Airway epithelial cell (primary cell): ENCODE measurements at places on chromosomes 4 and X. TPM values are rescaled to one million over a fixed set of nuclear protein-coding genes. Genes with fewer than 3 reads are reported as not detected.

Gene KIAA1210
- not detected in 2 replicates for total RNA-seq

Gene ZNF718
- 3.5 and 4.8 TPM in 2 replicates for total RNA-seq

Gene HDX
- total RNA-seq: 0.49 and 14.1 TPM in 2 replicates

Gene PDE6B
- not detected in 2 replicates for total RNA-seq

Gene FMR1NB
- not detected in 2 replicates for total RNA-seq

Gene FRMD7
- total RNA-seq: not detected in 2 replicates

Gene SHROOM3
- total RNA-seq: 16.8 and 22.2 TPM in 2 replicates

Gene ADGRL3
- 0.19 and 0.21 TPM in 2 replicates for total RNA-seq

Gene RPS6KA6
- total RNA-seq: 1.7 and 3.8 TPM in 2 replicates

Gene CXCL10
- total RNA-seq: 0.65 TPM in 1 of 2 replicates, not detected in the other

Gene PAGE2
- total RNA-seq: not detected in 2 replicates

Gene GPRASP3
- total RNA-seq: 0.51 and 0.85 TPM in 2 replicates

Gene TAF1
- total RNA-seq: 8.0 and 14.6 TPM in 2 replicates

Gene MAGEA1
- not detected in 2 replicates for total RNA-seq

Gene ZDHHC9
- 11.2 and 22.4 TPM in 2 replicates for total RNA-seq
